Stimulated activated CD8-positive, alpha-beta memory T cell treated with anti-CD3 and anti-CD28 coated beads, Interleukin-7, amount 100 ng/mL, for 24 hours (primary cell): ENCODE measurements at places on chromosomes 16 and 17.

- no peak for DNase-seq
These were observed 27.5 kb downstream of the NLRC5 start for GRCh38 chr16:57016831-57017230.

DNA sequence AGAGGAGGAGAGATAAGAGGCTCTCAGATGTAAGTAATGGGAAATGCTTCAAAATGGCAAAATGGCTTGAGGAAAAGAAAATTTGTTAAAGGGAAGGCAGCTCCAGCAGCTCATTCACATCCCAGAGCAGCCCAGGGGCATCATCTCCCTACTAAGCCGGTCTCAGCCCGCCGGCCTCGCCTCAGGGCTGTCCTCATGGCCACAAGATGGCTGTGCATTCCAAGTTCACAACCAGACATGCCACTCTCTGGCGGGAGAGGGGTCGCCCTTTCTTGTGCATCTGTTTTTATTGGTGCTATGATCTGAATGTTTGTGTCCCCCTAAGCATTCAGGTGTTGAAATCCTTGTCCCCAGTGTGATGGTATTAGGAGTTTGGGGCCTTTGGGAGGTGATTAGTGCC lies 13.5 kb upstream of the SLC47A2 start:
- no peak for DNase-seq

- no peak for DNase-seq
These were observed at the start of gene LRRC75A for GRCh38 chr17:16491703-16492612. TSS of gene LRRC75A (minus strand) at chr17:16492193. CDS start at chr17:16491990, 203 bp downstream.

GRCh38 chr16:73405851-73406250 lies 357.9 kb upstream of the ZFHX3 start:
- no peak for DNase-seq

GRCh38 chr16:55735120-55735781 lies 79.5 kb downstream of the SLC6A2 start:
- no peak for DNase-seq

DNA sequence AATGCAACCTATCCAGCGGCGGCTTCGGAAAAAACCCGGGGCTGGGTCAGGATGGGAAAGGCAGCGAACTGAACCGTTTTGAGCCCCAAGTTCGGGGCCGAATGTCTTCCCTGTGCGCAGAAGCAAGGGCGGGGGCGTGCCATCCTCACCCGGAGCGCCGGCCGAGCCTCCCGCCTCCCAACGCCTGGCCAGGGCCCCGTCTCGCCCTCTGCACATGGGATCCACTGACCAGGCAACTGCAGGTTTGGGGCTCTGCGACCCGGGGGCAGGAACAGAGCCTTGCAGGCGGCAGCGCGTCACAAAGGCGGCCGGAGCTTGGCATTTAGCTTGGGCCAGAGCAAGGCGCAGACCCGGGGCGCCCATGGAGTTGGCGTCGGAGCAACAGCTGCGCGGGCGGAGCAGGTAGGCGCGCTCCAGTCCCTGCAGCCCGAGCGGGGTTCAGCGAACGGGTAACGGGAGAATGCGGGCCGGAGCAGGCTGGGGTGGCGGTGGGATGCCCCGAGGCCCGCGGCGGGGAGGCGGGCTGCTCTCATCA lies at the start of gene FBXO39:
Gene FBXO39, plus strand, starts transcription at position 345 of the 535 bp plus-strand sequence. CDS start 3,654 bp downstream, outside the sequence.
- DNase-seq: no peak

GRCh38 chr17:56144223-56144622 lies 9.1 kb upstream of the ANKFN1 start:
- no peak for DNase-seq

DNA sequence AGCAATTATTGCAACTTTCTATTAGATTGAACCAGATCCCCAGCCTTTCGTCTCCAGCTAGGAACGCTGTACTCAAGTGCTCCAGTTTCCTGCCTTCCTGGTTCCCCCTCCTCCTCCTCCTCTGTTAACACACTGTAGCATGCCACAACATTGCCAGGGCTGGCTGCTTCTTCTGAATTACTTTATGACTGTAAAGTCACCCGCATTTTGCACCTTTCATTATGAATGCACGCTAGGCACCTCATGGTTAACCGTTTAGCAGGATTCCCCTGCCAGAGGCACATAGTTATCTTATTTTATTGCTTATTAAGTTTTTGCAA lies 4.5 kb downstream of the ZNF423 start:
- no peak for DNase-seq

DNA sequence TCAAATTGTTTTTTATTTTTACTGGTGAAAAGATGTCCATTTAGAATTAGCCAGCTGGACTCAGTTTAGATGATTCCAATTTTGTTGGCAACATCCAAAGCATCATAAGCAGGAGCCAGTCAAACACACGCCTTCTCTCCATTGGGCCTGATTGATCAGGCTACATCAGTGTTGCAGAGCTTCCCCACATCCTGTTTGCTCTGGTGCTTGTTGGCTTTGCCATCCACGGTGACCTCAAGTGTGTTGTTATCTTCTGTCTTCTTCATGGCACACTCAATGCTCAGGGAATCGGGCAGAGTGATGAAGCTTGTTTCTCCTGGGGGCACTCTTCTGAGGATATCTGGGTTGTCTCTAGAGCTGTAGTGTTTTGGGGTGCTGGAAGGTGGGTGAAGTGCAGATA lies 6.3 kb upstream of the NETO2 start:
- DNase-seq: no peak

GRCh38 chr17:4808378-4808767 lies 1.4 kb downstream of the PLD2 start:
- DNase-seq: no peak
